Effector CD8-positive, alpha-beta T cell (primary cell): ENCODE measurements at places on chromosomes 6 and 20.

DNA sequence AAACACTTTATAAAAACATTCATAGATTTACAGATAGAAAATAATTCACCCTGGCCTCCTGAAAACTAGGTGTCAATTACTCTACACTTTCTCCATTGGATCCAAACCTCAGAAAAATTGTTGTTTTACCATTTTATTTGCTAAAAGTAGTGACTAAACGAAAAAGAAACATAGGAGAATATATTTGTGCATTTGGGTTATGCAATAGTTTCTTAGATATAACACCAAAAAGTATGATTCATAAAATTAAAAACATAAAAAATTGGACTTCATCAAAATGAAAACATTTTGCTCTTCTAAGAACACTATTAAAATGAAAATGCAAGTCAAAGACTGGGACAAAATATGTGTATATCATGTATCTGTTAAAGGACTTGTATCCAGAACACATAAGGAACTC lies 671.3 kb downstream of the MAFB start:
- DNase-seq, result no peak

DNA sequence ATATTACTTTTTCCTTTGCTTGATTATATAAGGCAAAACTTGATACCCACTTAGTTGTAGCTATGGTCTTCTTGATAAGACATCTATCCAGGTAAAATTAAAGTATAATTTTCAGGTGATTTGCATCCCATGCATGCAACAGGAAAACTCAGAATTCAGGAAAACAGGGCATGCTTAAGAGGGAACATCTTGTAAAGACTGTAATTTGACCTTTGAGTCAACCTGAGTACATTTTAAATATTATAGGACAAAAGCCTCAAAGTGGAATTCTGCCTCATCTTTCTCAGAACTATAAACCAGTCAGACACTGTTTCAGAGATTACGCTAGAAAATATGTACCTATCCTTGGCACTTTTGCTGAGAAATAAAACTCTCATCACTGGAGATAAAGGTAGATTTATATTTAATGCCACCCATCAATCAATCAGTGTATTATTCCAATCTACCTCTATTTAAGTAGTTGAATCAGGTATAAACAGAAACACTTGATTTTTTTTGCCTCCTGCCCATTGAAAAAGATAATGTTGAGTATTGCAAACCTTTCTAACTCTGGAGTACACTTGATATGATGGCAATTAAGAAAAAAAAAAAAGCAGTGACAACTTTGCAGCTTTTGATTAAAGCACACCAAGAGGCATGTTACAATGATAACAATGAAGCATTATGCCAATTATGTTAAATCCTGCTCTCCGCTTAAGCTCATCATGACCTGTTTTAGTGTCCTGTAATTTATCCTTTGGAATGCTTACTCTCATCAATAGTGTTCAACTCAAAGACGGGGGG lies 2.8 kb downstream of the CITED2 start:
- no peak for DNase-seq

DNA sequence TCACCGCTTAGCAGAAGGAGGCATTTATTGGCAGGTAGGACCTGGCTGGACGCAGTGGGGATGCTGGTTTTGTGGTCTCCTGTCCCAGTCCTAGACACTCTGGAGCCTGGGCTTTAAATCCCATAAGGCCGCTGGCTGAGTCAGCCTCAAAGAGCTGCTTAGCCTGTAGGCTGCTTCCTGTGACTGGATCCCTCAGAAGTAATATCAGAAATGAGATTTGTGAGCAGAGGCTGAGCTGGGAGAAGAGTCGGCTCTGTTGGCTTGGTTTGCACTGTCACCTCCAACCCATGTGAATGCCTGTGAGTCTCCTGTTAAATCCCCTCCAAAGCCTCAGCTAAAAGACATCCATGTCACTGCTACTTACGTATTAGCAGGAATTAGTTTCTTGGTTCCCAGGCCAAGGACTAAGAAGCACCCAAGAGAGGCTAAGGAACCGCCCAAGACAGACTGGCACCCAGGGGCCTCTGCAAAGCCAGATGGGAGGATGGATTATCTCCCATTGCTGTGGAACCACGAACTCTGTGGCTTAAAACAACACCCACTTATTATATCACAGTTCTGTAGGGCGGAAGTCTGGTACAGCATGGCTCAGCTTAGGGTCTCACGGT lies 289.4 kb downstream of the CDC5L start:
- DNase-seq, result no peak

- no peak for DNase-seq
Measured at GRCh38 chr6:166633732-166634535, 6.9 kb upstream of the RPS6KA2 start.

DNA sequence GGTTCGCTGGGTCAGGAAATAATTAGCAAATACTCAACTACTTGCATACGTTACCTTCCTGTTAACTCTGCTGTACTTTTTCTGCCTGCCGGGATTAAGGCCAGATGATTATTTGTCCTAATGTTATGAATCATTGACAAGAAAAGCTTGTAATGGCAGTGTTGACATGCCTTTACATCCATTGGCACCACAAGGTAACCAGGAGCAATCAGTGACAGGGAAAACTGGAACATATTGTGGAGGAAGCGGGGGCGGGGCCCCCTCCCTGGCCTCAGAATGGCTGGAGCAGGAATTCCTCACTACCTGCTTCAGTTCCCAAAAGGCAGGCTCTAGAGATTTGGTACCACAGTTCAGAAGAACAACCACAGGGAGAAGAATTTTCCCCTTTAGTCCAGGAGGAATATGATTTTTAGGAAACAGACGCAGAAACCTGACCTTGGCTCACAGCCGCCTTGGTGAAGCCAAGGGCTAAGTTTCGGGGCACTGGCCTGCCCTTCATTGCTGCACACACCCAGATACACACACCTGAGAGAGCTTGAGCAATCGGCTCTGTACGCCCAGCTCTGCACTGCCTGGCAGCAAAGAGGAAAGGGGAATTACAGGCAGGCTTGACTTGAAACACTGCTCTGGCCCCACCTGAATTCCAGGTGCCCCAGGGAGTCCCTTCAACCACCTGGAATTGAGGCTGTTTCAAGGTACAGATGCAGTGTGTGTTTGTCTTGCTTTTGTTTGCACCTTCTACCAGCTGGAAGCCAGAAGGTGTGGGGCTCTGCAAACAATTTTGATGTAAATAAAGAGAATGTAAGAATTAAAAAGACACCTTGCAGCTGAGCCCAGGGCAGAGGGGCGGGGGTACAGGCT lies 89.8 kb downstream of the MYB start:
- no peak for DNase-seq

DNA sequence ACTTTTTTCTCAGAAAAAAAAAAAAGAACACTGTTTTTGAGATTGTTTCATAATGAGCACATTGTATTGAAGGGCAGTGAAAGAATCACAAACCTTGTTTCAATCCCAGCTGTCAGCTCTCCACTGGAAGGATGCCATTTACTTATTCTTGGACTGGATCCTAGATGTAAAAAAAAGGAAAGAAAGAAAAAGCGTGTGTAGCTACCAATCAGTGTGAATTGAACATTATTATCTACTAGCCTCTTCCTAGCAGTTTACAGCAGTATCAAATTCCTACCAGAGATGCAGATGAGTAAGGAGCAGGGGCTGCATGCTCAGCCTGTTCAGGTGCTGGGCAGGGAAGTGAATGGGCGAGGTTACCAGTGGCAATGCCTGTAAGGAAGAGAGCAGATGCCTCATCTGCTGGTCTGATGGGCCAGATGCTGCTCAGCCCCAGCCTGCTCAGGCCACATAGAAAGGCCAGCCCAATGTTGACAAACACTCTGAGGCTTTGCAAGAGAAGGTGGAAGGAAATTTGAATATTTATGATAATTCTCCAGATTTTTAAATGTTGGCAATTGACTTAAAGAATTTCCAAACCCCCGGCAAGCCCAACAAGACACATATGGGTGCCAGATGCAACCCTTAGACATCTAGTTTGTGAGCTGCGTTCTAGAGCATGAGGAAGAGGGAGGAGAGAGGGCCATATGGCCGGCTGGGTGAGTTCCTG lies 189.5 kb downstream of the IBTK start:
- DNase-seq, result no peak

DNA sequence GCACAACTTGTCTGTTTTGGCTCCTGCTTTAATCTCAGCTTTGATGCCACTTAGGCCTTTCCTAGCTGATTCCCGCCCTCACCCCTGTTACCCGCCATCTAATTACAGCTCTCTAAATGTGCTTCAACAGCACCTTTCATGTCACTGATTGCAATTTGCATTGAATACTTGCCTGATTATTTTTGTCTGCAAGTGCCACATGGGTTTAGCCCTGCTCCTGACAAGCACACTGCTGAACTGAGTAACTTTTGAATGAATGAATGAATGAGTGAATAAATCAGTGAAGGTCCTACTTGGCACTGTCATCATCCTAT lies 591 bp upstream of the DCBLD1 start:
- DNase-seq, result no peak

- DNase-seq, result no peak
Measured at GRCh38 chr6:109800771-109801170, 109.7 kb downstream of the FIG4 start.

- no peak for DNase-seq
Measured at GRCh38 chr6:160042788-160043301, 74.0 kb downstream of the IGF2R start.

GRCh38 chr20:51326201-51326819 lies 216.2 kb downstream of the NFATC2 start:
- DNase-seq, result peak; percentile 29

DNA sequence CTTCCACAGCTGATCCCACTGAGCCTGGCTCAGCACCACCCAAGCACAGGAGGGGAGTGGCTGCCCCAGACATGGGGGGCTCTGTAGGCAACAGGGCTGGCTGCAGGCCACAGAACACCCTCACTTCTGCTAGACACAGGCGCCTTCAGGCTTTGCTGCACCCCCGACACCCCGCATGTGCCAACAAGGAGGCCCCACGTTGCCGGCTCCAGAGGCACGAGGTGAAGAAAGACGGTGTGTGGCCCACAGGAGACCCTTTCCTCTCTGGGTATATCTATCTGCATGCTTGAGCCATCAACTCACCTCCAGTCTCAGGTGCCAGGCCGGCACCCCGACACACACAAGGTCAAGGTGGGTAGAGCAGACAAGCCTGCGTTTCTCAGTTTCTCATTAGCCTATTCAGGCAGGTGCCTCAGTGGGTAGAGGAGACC lies 158.3 kb downstream of the DLL1 start:
- no peak for DNase-seq

DNA sequence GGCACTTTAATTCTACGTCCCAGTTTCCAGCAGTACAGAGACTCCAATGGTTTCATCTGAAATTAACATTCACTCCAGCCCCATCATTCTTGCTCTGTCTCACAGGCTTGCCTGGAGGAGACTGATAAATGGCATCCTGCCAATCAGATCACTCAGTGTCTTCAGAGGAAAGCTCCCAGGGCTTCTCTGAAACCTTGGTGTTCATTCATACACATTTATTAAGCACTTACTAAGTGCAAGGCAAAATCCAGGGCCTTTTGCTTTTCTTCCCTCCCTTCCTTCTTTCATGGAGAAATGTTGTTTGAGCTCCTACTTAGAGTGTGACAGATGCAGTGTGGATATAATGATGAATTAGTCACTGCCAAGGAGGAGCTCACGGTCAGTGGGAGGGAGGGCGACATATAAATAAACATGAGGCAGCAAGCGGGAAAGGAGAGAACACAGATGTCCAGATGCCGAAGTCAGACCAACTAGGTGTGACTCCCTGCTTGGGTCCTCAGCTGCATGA lies 106.7 kb upstream of the DTNBP1 start:
- DNase-seq, result no peak

DNA sequence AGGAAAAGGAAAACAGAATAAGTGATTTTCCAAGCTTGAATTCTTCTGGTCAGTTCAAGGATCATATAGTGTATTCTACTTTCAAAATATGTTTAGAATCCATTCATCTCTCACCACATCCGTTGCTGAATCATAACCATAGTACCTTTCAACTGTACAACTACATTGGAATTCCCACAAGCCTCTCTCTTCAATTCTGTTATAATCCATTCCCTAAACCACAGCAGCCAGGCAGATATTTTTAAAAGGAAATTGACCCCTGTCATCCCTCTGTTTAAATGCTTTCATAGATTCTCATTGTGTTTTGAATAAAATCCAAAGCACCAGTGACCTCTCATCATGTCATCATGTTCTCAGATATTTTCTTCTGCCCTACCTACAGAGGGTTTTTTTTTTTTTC lies 412.7 kb downstream of the GRIK2 start:
- DNase-seq, result no peak

DNA sequence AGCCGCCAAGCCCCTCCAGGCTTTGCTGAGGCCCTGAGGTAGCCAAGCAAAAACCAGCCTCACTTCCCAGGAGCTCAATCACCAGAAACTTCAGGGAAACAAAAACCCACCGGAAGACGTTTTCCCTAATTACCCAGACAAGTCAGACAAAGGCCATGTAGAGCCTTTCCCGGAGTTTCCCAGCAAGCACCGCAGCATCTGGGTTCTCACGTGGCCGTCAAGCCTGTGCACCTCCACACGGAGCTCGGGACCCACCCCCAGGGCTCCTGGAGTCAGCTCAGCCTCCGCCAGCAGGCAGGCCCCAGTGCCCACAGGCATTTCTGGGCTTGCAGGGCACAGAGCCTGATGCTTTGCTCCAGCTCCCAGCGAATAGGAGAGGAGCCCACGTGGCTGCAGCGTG lies 10.1 kb upstream of the MRGBP start:
- DNase-seq, result no peak

DNA sequence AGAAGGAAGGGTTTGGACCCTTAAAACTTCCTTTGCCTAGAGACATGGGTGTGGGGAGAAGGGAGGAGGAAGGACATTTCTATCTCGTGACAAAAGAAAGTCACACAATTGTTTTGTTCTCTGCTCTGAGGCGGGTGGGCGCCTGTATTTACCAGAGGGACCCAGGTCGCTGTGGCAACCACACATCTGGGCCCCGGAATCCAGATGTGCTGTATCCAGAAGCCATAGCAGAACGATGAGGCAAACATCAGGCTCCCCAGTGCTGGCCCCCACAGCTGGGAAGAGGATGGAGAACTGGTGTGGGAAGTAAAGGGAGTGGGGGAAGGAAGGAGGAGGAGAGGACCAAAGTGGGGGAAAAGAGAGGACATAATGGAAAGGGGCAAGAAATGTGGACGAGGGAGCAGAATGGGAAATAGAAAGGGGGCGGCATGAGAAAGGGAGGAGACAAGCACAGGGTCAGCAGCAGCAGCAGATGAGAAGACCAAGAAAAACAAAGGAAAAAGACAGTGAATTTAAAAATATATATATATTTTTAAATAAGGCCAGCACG lies 3.4 kb upstream of the TNXB start:
- DNase-seq, result no peak

DNA sequence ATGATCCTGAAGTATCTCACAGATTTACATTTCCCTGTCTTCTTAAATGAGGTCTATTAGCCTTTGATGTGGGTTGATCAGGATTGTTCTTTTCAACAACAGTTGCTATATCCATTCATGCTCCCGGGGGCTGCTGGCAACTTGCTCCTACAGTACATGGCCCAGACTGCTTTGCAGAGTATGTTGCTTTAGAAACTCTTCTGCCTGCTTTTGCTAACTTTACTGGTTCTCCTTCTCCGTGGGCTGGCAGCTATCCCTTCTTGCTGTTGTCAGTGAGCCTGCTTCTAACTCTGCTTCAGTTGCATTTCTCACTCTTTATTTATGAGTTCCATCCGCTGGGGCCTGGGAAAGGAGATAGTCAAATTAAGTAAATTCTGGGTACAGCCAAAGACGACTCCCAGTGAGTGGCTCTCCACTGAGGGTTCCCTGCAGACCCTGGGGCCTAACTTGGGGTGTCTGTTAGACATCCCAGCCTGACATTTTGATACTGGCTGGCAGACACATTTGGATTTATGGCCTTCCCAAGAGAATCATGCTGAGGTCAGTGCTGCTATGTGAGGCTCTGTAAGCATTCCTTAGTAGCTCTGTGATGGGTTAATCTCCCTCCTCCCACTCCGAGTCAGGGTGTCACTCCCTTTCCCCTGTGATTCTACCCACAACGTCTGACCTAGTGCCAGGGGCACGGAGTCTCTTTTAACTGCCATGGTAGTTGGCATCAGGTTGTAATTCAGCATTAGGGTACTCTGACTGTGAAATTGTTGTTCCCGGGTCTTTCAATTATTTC lies 73.6 kb downstream of the SLX4IP start:
- no peak for DNase-seq
